ENCODE measurements at places on chromosomes 1 and 21.

GRCh38 chr1:151990856-151991198, 2.8 kb downstream of the S100A10 start:
- DNase-seq: no peak

DNA sequence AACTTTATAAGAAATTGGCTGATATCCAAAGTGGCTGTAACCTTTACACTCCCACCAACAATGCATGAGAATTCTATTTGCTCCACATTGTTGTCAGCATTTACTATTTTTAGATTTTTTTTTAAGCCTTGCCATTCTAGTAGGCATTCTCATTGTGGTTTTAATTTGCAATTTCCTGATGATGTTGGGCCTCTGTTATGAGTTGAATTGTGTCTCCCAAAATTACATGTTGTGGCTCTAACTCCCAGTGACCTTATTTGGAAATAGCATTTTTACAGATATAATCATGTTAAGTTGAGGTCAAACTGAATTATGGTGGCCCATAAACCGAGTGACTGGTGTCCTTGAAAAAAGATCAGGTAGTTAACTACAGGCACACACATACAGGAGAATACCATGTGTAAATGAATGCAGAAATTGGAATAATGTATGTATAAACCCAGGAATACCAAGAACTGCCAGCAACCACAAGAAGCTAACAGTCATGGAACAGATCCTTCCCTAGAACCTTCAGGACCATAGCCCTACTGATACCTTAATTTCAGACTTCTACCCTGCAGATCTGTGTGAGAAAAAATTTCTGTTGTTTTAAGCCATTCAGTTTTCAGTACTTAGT, 348.8 kb upstream of the DAB1 start:
- no peak for DNase-seq

DNA sequence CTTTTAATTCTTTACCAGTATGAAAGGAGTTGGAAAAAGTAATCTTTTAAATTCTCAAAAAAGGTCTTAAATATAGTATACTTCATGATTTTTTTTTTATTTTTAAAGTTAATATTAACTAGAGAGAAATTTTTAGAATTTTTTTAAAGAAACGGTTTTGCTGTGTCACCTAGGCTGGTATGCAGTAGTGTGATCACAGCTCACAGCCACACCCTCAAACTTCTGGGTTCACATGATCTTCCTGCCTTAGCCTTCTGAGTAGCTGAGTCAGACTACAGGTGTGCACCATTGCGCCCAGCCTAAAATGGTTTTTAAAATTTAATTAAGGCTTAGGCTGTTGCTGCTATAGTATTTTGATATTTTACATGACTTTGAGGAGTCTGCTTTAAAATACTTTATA, 52.4 kb downstream of the TLCD4 start:
- no peak for DNase-seq

- no peak for DNase-seq
These were observed 12.0 kb downstream of the GSTM3 start for GRCh38 chr1:109728870-109729269.

GRCh38 chr1:54944610-54945392, 35.6 kb upstream of the TMEM61 start:
- no peak for DNase-seq

DNA sequence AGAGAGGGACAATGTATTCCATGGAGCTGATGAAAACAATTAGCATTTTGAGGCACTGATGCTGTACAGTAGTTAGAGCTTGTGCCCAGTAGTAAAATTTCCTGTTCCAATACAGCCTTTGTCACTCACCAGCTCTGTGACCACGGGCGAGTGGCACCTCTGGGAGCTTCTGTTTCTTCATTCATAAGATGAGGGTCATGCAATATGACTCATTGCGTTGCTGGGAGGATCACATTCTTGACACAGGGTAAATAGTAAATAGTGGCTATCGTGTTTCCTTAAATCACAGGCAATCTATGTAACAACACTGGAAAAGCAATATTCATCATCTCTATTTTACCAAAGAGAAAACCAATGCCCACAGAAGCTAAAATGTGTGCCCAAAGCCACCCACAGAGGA, 4.5 kb upstream of the LRRC52 start:
- DNase-seq: no peak

DNA sequence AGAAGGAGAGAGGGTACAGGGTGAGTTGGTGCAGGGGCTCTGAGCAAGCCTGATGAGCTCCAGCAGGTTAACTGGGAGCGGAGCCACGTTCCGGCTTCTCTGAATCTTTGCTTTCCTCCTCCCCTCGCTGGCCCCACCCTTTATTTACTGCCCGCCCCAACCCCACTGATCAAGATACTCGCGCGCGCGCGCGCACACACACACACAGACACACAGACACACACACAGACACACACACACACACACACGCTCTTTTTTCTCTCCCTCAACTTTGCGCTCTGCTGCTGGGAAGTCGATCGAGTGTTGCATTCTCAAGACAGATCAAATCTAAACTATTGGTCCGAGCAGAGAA, at the start of gene GRIK1:
GRIK1 (minus strand) TSS at position 73 of the 352 bp plus-strand sequence.
- DNase-seq: no peak

GRCh38 chr1:112522621-112523020, 13.9 kb downstream of the WNT2B start:
- DNase-seq: no peak

DNA sequence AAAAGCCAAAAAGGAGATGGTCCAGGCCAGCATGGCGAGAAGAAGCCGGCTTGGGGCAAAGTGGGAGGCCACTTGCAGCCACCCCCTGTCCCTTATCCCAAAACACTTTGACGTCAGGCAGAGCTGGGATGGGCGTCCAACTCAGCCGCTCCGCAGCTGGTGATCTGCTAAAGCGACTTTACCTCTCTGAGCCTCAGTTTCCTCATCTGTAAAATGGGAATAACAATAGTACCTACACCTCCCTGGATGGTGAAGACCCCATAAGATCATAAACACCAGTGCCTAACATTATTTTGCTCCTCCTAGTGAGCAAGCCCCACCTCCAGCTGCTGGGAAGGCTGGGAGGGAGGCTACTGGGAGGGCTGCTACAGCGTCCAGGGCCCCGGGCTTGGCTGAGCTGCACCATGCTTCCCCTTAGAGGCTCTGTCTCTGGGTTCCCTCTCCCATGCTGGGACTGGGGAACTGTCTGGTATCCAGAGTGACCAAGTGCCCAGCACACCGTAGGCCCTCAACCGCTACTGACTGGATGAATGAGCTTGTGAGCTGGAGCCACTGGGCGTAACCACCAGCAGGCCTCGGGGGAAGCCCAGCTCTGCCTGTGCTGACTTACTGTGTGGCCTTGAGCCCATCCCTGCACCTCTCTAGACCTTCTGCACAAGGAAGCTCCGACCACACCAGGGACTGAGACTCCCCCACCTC, 18.3 kb downstream of the IFFO2 start:
- no peak for DNase-seq

- DNase-seq: peak; percentile 12
These were observed 5.1 kb upstream of the CLEC20A start for GRCh38 chr1:178501705-178502329.

DNA sequence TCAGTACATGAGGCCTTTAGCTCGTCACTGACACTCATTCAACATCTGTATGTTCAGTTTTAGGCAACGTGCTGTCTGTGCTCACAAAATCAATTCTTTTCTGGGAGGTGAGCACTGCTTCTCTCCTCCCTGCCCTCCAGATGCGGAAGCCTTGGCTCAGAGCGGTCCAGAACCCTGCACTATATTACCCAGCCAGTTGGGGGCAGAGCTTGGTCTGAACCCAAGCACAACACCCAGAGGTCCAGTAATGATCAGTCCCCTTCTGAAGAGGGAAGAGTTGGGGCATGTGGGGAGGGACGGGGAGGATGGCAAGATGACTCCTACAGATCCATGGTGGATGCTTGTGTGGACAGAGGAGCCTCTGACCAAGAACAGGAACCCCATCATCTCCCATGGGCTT, 5.6 kb upstream of the DSCAM start:
- no peak for DNase-seq

- DNase-seq: no peak
These were observed 15.8 kb upstream of the TBCE start for GRCh38 chr1:235351441-235351840.

GRCh38 chr1:198068285-198068684, 88.5 kb upstream of the NEK7 start:
- DNase-seq: no peak

DNA sequence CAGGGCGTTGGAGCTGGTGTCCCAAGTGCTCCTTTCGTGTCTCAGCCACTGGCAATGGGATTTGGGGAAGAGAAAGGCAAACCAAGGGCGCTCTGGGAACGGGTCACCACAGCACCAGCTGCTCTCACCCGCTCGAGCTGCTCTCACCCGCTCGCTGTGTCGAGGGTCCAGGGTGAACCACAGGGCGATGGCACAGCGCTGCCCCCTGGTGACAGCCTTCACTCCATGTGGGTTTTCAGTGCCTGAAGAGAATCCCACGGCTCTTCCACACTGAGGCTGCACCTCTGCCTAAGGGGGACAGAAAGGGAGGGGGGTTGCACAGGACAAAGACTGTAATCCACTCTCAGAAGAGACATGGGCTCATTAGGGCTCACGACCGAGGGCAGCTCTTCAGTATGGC, 7.1 kb upstream of the CLDN19 start:
- DNase-seq: no peak

GRCh38 chr1:33872275-33872674, 8.4 kb downstream of the HMGB4 start:
- DNase-seq: no peak

GRCh38 chr1:201891451-201892045, 2.9 kb downstream of the SHISA4 start:
- no peak for DNase-seq

DNA sequence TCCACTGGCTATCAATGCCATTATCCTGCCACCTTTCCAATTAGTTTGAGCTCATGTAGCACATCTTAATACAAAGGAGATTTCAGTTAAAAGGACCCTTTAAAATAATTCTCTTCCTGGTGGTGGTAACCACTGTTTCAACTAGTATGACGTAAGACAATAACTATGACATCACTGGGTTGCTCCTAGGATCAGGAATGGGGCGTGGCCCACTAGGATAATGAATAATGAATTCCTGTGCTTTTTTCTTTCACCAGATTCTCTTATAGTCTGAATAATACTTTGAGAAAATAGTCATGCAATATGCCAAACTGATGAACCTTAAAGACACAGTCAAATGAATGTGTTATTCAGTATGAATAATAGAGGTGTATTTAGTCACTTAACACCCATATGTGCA, 10.6 kb upstream of the KIFAP3 start:
- DNase-seq: no peak

GRCh38 chr1:229164836-229165735, 105.8 kb upstream of the RAB4A start:
- no peak for DNase-seq

- no peak for DNase-seq
These were observed 34.4 kb downstream of the KLHL20 start for GRCh38 chr1:173749137-173749536.

DNA sequence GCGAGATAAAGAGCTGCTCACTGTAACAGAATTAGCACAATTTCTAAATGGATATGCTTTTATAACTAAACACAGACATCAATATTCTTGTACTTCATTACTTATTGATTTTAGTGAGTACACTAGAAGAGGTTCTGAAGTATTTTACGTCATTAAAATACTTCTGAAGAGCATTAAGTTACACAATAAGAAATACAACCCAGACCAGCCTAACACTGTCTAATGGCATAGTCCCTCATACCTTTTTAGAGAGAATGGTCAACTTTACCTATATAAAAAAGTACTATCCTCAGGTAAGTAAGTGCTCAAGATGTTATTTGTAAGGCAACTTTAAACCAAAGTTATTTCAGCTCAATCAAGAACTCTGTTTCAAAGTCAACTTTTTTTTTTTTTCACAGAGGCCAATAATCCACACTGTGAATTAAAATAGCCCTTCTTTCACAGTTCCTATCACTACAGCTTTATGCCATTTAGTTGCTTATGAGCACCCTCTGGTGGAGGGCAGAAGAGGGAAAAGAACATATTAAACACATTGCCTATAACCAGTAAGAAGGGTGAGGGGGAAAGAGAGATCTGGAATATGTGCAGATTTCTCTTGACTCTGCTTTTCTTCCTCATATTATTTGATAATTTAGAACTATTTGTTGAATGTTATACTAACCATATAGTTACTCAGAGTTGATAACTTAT, 182.1 kb upstream of the DMRTA2 start:
- DNase-seq: no peak

- no peak for DNase-seq
These were observed 580 bp downstream of the DVL1 start for GRCh38 chr1:1348420-1349255.

- no peak for DNase-seq
These were observed 764.8 kb downstream of the ADGRL2 start for GRCh38 chr1:82565546-82565945.

- no peak for DNase-seq
These were observed 6.7 kb downstream of the DHX9 start for GRCh38 chr1:182845894-182846293.

DNA sequence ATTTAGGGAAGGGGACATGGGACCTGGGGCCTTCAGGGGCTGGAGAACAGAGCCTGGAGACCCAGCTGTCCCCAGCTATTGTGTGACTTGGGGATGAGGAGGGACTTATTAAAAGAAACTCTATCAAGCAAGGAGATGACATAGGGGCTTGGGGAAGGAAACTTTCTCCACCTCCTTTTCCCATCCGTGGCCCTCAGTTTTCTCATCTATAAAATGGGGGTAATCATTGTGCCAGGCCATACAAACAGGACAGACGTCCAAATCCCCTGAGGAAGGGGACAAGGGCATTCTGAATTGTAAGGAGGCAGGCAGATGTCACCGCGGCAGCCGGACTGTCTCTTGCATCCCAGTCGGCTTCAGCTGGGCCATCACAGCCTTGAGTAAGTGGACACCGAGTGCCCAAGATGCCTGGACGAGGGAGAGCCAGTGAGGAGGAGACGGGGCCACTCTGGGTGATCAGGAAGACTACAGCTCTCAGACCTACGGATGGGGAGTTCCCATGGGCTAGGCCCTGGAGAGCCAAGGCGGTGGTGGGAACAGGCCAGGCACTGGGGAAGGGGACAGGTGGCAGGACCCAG, 1.9 kb downstream of the FBXO2 start:
- no peak for DNase-seq

GRCh38 chr1:87291107-87291506, 37.6 kb upstream of the LMO4 start:
- DNase-seq: no peak
